Small intestine (tissue), 16 donors: ENCODE measurements at places on chromosomes 4 and X. TPM values are rescaled to one million over a fixed set of nuclear protein-coding genes. Genes with fewer than 3 reads are reported as not detected.

DNA sequence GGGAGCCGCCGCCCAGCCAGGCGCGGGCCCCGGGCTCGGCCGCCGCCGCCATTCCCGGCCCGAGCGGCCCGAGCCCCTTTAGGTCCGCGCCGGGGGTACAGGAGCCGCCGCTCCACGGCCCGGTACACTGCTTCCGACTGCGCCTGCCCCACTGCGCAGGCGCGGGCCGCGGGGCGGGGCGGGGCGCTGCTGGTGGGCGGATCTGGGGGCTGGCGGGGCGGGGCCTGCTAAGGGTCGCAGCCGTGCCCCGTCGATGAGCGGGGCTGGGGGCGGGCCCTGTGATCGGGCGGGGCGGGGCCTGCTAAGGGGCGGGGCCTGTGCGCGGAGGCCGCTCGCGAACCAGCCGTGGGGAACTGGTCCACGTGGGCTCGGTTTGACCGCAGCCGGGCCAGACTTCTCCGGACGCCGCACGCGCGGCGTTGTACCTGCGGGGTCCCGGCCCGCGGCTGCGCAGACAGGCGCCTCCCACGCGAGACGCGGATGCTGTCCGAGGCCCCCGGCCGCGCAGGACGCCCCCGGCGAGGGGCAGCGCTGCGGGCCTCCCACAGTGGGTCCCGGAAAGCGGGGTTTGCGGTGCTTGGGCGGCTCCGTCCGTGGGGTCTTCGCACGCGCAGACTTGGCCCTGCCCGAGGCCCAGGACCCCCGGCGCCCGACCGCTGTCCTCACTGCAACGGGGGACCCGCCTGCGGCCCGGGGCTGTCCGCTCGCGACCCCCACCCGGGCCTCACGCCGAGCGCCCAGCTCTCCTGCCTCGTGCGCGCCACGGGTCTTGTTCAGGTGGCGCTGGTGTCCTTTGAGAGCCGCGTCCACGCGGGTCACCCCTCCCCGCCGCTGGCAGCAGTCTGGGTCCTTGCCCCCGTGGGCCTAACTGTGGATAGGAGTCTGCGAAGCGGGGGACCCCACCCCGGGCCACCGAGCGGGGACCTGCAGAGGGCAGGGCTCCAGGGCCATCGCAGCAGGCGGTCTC, at the start of gene DGKQ:
DGKQ (minus strand) TSS at position 139 of the 967 bp plus-strand sequence; CDS start at position 52, 87 bp downstream.
- no peaks in the 10 kb centered on the region for H3K27me3 ChIP-seq
- H3K36me3 ChIP-seq = no peaks in the 10 kb centered on the region
- H3K4me1 ChIP-seq = peaks cover 7% of the 10 kb centered on the region
- peak within 1 kb of the TSS; percentile 47 for H3K4me3 ChIP-seq
- peak within 1 kb of the TSS; percentile 93 for H3K27ac ChIP-seq

DNA sequence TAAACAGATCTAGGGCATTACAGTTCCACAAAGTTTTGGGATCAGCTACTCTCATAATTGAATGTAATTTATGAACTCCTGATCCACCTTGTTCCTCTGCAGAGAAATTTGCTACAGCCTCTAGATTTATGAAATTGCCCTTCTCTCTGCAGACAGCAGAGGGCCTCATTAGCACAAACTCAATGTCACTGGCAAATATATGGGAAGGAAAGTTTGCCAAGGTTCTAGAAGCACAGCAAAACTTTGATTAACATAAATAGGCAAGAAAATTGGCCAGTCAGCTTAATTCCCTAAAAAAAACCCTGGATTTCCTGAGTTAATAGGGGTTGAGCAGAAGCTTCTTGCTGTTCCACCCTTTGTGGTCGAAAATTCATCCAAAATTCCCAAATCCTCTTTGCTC, 31.5 kb downstream of the PRPS1 start:
- DNase-seq = peak; percentile 55
- no peaks in the 10 kb centered on the region for H3K36me3 ChIP-seq
- no peaks in the 10 kb centered on the region for H3K27me3 ChIP-seq
- no peak overlapping the region for H3K27ac ChIP-seq

The ZBTB49 gene
- polyA plus RNA-seq = 2.4 TPM

The NDST4 gene
- not detected for polyA plus RNA-seq

GRCh38 chr4:55125087-55125721, at the start of gene KDR:
TSS of gene KDR (minus strand) at chr4:55125595. CDS start at chr4:55125293, 302 bp downstream.
- H3K4me1 ChIP-seq = no peaks in the 10 kb centered on the region
- H3K27ac ChIP-seq = no peak within 1 kb of the TSS
- H3K27me3 ChIP-seq = peaks cover 10% of the 10 kb centered on the region

GRCh38 chr4:109079731-109080130, 222.7 kb downstream of the COL25A1 start:
- no peaks in the 10 kb centered on the region for H3K27me3 ChIP-seq
- no peak overlapping the region for H3K27ac ChIP-seq
- H3K36me3 ChIP-seq = no peaks in the 10 kb centered on the region
- H3K4me3 ChIP-seq = no peak overlapping the region
- H3K4me1 ChIP-seq = no peaks in the 10 kb centered on the region
- no peak for DNase-seq

The SHROOM2 gene
- 8.9 TPM for polyA plus RNA-seq

DNA sequence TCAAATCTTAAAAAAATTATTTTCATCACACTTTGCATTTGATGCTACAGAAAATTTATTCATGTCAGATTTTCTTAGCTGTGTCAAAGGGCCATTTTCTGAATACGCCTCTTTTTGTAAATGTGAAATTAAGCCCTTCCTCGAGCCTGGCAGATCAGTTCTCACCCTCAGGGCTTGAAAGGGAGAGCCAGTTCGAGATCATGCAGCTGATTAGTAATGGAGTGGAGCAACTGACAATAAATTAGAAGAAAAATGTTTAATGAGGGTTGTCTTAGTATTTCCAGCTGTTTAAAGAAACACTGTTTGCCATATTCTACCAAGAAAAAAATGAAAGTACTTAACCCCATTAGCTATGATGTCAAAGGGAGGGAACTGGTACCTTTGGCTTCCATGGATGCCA, 28.7 kb downstream of the CC2D2A start:
- H3K27me3 ChIP-seq = no peaks in the 10 kb centered on the region
- H3K4me3 ChIP-seq = no peak overlapping the region
- H3K27ac ChIP-seq = no peak overlapping the region
- H3K36me3 ChIP-seq = peaks cover 2% of the 10 kb centered on the region

GRCh38 chr4:62133101-62133897, 933.2 kb downstream of the ADGRL3 start:
- H3K27ac ChIP-seq = no peak overlapping the region
- DNase-seq = no peak
- no peaks in the 10 kb centered on the region for H3K36me3 ChIP-seq
- H3K27me3 ChIP-seq = no peaks in the 10 kb centered on the region

- no peaks in the 10 kb centered on the region for H3K27me3 ChIP-seq
- no peaks in the 10 kb centered on the region for H3K4me1 ChIP-seq
- H3K27ac ChIP-seq = no peak overlapping the region
- no peaks in the 10 kb centered on the region for H3K36me3 ChIP-seq
- no peak overlapping the region for H3K4me3 ChIP-seq
These were observed 460.5 kb upstream of the CNKSR2 start for GRCh38 chrX:20913760-20914159.

The GPRASP1 gene
- 8.6 TPM for polyA plus RNA-seq

- no peak overlapping the region for H3K4me3 ChIP-seq
- no peaks in the 10 kb centered on the region for H3K4me1 ChIP-seq
- no peaks in the 10 kb centered on the region for H3K27me3 ChIP-seq
- DNase-seq = no peak
These were observed 15.3 kb downstream of the USP46 start for GRCh38 chr4:52643785-52644244.

The L1CAM gene
- 16.3 TPM for polyA plus RNA-seq

The FBXW7 gene
- 10.0 TPM for polyA plus RNA-seq

DNA sequence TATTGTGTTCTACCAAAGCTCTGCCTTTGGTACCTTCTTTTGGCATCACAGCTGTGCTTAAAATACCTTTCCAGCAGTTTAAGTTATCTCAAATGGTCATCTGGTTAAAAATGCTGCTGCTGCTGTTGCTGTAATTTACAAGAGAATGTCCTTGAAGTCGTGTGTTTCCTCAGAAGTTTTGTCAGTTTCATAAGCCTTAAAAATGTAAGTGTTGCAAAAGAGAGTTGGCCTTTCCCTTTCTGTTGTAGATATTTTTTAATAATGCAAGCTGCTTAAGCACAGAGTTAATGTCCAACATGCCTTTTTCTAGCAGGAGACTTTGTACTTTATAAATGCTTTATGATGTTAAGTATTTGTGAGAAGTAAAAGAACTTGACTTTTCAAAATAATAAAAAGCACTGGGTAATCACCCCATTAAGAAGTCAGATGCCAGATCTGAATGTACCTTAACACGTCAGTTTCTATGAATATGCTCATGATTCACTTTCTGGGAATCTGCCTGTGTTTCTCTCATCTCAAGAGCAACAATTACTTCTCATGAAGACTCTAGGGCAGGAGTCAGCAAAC, 35.3 kb upstream of the TENM3 start:
- no peaks in the 10 kb centered on the region for H3K36me3 ChIP-seq
- no peaks in the 10 kb centered on the region for H3K27me3 ChIP-seq
- DNase-seq = peak; percentile 70
- peak overlapping the region; percentile 63 for H3K27ac ChIP-seq
- no peak overlapping the region for H3K4me3 ChIP-seq

The NUDT11 gene
- polyA plus RNA-seq = 1.5 TPM

DNA sequence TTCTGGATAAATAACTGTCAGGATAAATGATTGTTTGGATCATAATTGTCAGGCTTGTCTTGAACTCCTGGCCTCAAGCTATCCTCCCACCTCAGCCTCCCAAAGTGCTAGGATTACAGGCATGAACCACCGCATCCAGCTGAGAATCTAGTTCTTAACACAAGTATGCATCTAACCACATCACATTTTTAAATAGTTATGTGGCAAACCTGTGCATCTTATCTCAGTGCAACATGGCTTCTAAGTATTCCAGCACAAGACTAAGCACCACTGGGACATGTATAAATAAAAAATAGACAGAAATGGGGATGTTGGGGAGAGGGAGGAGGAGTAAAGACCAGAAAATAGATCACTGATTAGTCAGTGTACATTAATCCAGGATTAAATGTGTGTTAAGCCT, 74.7 kb upstream of the TBL1X start:
- no peaks in the 10 kb centered on the region for H3K36me3 ChIP-seq
- H3K4me3 ChIP-seq = no peak overlapping the region
- H3K27ac ChIP-seq = no peak overlapping the region
- no peak for DNase-seq
- H3K27me3 ChIP-seq = no peaks in the 10 kb centered on the region

- H3K27ac ChIP-seq = no peak overlapping the region
- DNase-seq = no peak
- no peaks in the 10 kb centered on the region for H3K4me1 ChIP-seq
These were observed 74.3 kb downstream of the SNX25 start for GRCh38 chr4:185283723-185284122.

GRCh38 chr4:112321776-112322684, 24.9 kb downstream of the ALPK1 start:
- peak; percentile 71 for DNase-seq
- H3K36me3 ChIP-seq = peaks cover 8% of the 10 kb centered on the region
- no peak overlapping the region for H3K4me3 ChIP-seq
- no peaks in the 10 kb centered on the region for H3K4me1 ChIP-seq
- H3K27me3 ChIP-seq = no peaks in the 10 kb centered on the region

DNA sequence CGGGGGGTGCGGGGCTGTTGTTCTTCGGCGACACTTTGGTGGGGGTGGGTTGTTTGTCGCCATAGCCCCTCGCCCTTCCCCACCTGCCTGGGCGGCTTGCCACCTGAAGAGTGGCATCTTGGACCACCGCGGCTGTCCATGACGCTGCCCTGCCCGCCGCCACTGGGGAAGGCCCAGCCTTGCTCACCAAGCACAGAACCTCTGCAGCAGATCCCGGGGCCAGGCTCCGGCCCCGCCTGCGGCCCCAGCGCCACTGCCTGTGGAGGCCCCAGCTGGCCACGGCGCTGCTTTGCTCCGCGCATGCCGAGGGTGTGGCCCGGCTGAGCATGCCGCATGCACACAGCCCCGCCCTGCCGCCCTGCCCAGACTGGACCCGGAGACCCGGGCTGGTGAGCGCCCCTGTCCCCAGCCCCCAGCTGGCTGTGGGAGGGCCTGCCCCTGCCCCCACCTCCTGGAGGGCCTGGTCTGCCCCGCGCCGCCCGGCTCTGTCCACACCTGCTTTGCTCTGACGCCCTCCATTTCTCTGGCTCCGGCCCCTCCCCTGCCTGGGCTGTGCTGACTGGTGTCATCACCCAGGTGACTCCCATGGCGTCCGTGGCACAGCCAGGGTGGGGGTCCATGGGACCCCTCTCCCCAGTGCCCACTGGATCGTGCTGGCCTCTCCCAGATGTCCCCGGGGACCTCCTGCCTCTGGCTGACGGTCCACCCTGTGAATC, 5.3 kb downstream of the NAT8L start:
- H3K27me3 ChIP-seq = peaks cover 5% of the 10 kb centered on the region
- H3K4me3 ChIP-seq = peak overlapping the region; percentile 14
- H3K4me1 ChIP-seq = no peaks in the 10 kb centered on the region
- no peaks in the 10 kb centered on the region for H3K36me3 ChIP-seq
- no peak overlapping the region for H3K27ac ChIP-seq

DNA sequence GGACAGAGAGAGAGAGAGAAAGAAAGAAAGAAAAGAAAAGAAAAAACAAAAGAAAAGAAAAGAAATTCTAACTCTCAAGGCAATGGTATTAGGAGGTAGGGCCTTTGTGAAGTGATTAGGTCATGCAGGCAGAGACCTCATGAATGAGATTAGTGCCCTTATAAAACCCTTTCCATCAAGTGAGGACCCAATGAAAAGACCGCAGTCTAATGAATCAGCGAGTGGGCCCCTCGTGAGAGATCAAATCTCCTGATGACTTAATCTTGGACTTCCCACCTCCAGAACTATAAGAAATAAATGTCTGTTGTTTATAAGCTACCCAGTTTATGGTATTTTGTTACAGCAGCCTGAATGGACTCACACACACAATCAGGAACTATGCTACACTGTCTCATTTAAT, 16.9 kb downstream of the AASDH start:
- no peak overlapping the region for H3K27ac ChIP-seq
- DNase-seq = no peak
- H3K27me3 ChIP-seq = no peaks in the 10 kb centered on the region
- no peak overlapping the region for H3K4me3 ChIP-seq
- no peaks in the 10 kb centered on the region for H3K36me3 ChIP-seq

- peak; percentile 18 for DNase-seq
- H3K36me3 ChIP-seq = no peaks in the 10 kb centered on the region
- no peaks in the 10 kb centered on the region for H3K4me1 ChIP-seq
- H3K27ac ChIP-seq = no peak overlapping the region
- no peaks in the 10 kb centered on the region for H3K27me3 ChIP-seq
These were observed 130.2 kb downstream of the CHRDL1 start for GRCh38 chrX:110665223-110666002.

DNA sequence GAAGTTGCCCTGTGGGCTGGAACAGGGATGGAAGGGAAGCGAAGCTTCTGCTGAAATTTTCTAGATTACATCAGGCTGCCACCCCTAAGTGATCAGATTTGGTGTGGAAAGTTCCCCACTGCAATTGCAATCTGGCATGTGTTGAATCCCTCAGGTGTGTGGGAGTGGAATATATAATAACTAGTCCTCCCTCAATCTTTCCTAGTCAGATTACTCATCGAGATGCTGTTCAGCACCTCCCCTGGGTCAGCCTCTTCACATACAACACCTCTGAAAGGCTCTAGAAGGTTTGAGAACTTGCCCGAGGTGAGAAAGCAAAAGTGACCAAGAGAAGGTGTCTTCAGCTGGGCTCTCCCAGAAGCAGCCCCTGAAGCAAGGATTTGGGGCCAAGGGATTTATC, 336.8 kb downstream of the BCOR start:
- peaks cover 11% of the 10 kb centered on the region for H3K4me1 ChIP-seq
- no peak overlapping the region for H3K27ac ChIP-seq
- no peaks in the 10 kb centered on the region for H3K36me3 ChIP-seq
- H3K4me3 ChIP-seq = no peak overlapping the region
- no peaks in the 10 kb centered on the region for H3K27me3 ChIP-seq
